Hematopoietic multipotent progenitor cell treated with erythropoietin and hydrocortisone succinate and interleukin-3 and kit ligand, for 6 days (in vitro differentiated cells): ENCODE measurements at places on chromosomes 5 and 9.

DNA sequence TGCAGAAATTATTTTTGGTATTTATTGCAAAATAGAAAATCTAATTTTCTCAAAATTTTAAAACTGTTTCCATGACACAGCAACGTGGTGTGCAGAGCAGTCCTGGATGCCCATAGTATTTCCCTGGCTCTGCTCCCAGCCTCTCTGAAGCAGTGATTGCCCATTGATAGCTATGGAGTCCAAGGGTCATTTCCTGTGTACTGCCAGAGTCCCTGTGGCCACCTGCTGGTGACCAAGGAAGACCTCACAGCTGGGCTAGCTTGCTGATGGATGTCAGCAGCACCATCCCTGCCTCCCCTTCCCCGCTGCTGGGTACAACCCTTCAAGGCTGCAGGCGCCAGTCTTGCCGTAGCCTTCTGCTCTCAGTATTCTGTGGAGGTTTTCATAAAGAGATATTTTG, 184.1 kb downstream of the DIRAS2 start:
- no peak for DNase-seq

DNA sequence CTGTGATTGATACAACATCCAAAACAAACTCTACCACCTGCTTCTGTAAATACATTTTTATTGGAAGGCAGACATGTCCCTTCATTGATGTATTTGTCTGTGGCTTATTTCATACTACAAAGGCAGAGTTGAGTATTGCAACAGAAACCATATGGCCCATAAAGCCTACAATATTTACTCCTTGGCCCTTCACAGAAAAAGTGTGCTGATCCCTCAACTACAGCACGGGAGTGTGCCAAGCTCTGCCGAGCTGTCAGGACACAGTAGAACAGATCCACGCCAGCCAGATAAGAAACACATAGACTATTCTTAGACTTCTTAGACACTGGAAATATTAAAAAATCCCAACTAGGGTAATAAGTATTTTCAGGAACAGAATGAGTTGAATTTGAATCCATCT, 13.2 kb downstream of the TICAM2 start:
- DNase-seq, result no peak

GRCh38 chr5:158773161-158773560, 326.6 kb downstream of the EBF1 start:
- no peak for DNase-seq

DNA sequence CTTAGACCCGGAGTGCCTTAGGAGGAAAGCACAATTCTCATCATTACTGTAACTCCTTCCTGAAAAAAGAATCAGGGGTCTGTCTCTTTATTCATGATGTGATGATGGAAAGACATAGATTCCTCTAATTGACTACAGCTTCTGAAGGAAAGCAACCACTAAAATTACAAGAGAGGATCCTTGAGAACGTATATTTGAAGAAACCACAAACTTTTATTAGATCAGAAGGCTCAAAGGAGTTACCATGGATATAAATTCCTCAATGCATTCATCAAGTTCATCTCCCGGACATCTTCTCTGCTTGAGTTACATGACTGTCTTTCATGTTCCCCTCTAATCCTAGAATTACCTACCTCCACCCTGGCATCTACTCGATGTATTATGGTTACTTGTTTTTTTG, 104.1 kb upstream of the PAPPA start:
- DNase-seq, result no peak

DNA sequence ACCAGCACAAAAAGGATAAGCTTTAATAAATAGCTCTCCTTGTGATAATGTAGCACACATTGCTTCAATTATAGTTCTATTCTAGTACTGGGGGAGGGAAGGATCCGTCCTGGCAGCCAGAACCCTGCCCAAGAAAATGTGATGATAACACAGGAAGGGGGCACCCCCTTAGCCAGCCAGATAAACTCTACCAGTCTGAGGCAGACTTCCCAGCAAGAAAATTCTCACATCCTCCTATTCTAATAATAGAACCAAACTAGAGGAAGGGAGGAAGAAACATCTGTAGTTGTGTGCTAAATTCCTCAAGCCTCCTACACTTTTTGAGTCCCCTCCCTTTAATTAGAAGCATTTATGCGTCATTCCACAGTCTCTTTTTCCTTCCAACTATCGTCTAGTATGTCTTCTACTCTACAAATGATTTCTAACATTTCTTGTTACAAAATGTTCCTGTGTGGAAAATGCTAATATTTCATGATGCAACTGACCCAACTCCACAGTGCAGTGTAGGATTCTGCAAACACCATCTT, 261.0 kb downstream of the SEMA5A start:
- DNase-seq, result no peak

DNA sequence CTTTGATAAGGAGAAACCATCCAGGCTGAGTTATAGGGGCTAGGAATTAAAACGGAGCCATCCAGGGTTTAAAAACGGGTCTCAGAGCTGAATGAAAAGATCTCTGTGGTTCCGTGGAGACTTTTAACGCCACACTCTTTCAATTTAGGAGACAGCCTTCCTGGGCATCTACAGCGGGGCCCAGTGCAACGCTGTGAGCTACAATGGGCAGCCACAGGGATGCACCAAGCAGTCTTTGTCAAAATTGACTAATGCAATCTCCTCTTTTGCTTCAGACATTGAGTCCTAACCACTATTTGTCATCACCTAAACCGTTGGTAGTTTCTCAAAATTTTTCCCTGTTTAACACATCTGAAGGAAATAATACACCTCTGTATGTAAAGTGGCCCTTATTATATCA, 96.6 kb upstream of the ABCA1 start:
- DNase-seq, result no peak

- peak; percentile 40 for DNase-seq
Measured at GRCh38 chr9:21443849-21444625, 3.8 kb downstream of the IFNA1 start.

DNA sequence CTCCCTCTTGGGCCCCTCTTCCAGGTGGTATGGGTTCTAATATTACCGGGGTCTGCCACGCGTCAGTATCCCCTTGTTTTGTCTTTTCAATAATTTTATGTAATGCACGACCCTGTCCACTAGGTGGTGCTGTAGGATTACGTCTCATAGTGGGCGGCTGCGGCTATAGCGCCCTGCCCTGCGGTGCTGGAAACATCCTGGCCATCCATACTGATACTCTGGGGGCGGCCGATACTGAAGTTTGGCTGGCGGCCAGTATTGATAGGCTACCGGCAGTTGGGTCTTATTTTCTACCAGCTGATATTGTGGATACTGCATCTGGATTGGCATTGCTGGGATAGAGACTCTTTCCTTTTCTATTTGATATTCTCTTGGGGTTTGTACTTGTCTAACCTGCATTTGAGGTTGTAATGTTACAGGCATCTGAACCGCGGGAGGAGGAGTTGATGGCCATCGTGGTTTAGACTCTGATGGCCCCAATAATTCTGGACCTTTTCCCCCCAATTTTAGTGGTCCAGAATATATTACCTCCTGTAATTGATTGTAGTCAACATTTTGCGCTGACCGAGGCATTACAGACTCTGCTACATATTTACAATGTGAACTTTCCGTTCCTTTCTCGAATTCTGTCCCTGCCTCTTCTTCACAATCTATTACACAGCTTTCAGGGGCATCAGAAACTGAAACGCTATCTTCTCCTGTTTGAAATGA, 3.3 kb upstream of the TMEM141 start:
- DNase-seq, result peak; percentile 94

DNA sequence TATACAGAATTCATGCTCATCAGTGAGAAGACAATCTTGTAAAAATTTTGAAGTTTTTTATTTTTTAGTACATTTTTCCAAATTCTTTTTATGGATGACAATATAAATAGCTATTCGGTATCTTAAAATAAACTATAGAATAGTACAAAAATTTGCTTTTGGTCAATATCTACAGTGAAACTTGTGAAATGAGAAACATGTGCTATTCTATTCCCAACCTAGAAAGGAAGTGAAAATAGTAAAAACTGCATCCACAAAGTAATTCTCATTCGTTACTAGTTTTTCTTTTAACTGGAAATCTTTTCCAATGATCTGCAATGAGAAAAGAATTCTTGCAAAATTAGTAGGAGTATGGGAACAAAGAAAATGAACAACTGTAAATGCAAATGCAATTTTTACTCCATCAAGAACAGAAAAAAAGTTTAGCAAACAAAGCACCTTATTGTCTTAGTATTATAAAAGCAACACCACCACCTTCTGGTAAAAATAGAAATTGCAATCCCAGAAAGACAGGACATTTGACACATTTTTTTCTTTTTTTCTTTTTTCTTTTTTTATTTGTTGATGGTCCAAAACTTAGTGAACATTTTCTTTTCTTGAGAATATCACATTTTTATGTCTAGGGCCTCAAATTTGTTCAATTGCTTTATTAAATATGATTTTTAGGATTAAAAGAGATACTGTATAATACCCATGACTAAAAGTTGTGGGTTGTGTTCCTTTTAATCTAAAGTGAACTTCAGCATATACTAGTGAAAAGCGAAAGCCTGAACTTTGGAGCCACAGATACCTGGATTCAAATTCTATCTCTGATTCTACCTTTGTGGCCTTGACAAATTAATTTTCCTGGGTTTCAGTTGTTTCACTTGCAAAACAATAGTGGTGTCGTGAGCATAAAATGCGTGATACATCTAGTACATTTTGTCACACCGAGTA, 72.3 kb downstream of the SLCO4C1 start:
- peak; percentile 74 for DNase-seq
